Activated CD8-positive, alpha-beta T cell treated with anti-CD3 and anti-CD28 coated beads for 36 hours (primary cell): ENCODE measurements at places on chromosomes 5 and 9. TPM values are rescaled to one million over a fixed set of nuclear protein-coding genes. Genes with fewer than 3 reads are reported as not detected.
A peak's percentile ranks its signal among the peaks of the same experiment; 100 is the strongest.

F12 gene
- total RNA-seq = 7.9 TPM

PTPN3 gene
- total RNA-seq = 0.58 TPM

PCDHGB3 gene
- total RNA-seq = 0.07 TPM

IFNA13 gene
- total RNA-seq = not detected

TMC1 gene
- total RNA-seq = 0.38 TPM

ABLIM3 gene
- not detected for total RNA-seq

FOXD4L3 gene
- 0.14 TPM for total RNA-seq

CCL21 gene
- total RNA-seq = not detected

SPAG8 gene
- 0.63 TPM for total RNA-seq

ANKRD34B gene
- total RNA-seq = not detected

PCDHAC2 gene
- total RNA-seq = not detected

OR5C1 gene
- not detected for total RNA-seq

GRCh38 chr5:154683101-154683880 is 71.9 kb upstream of the LARP1 start:
- no peaks in the 10 kb centered on the region for H3K36me3 ChIP-seq
- peaks cover 12% of the 10 kb centered on the region for H3K27me3 ChIP-seq
- H3K4me3 ChIP-seq = peak overlapping the region; percentile 54
- no peak overlapping the region for H3K27ac ChIP-seq

GRCh38 chr9:120001536-120001935 is 578.4 kb downstream of the CDK5RAP2 start:
- H3K4me1 ChIP-seq = no peaks in the 10 kb centered on the region
- no peak for DNase-seq
- no peak overlapping the region for H3K27ac ChIP-seq

DNA sequence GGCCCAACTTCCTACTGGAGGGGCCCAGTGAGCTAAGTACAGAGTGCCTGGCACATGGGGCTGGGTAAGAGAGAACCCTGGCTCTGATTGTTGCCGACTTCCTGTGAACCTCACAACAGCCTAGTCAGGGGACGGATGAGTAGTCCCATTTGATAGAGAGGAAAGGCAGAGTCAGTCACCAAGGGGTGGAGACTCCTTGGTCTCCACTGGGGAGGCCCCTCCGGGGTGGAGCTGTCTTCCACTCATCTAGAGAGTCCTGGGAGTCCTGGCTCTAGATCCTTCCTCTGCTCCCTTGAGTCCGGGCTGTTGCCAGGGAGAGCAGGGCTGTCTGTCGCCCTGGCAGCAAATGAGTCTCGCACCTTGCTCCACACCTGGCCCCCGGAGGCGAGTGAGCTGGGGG is 8.0 kb downstream of the GRK6 start:
- peak overlapping the region; percentile 33 for H3K4me3 ChIP-seq
- peak overlapping the region; percentile 88 for H3K27ac ChIP-seq
- H3K4me1 ChIP-seq = peaks cover 71% of the 10 kb centered on the region
- no peaks in the 10 kb centered on the region for H3K27me3 ChIP-seq

- no peaks in the 10 kb centered on the region for H3K36me3 ChIP-seq
- no peak for DNase-seq
- H3K4me1 ChIP-seq = peaks cover 10% of the 10 kb centered on the region
Observed at GRCh38 chr9:5552301-5552700, 42.0 kb downstream of the PDCD1LG2 start.

- H3K4me3 ChIP-seq = no peak overlapping the region
- H3K27ac ChIP-seq = no peak overlapping the region
Observed at GRCh38 chr5:14968796-14969195, 97.2 kb upstream of the ANKH start.

DNA sequence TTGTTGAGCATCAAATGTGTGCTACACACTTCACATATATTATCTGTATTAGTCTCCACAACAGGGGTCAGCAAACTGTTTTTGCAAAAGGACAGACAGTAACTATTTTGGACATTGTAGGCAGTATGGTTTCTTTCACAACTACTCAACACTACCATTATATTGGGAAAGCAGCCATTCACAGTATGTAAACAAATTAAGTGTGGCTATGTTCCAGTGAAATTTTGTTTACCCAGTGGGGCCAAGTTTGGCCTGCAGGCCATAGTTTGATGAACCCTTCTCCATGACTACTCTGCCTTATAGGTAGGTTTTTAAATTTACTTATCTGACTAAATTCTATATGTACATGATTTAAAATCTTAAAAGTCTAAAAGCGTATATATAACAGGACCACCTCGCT is 13.0 kb upstream of the FAM151B start:
- peaks cover 33% of the 10 kb centered on the region for H3K36me3 ChIP-seq
- no peak overlapping the region for H3K4me3 ChIP-seq
- no peaks in the 10 kb centered on the region for H3K4me1 ChIP-seq
- H3K27ac ChIP-seq = no peak overlapping the region

- DNase-seq = no peak
- no peak overlapping the region for H3K4me3 ChIP-seq
- H3K36me3 ChIP-seq = no peaks in the 10 kb centered on the region
- H3K27me3 ChIP-seq = no peaks in the 10 kb centered on the region
- H3K27ac ChIP-seq = no peak overlapping the region
- H3K4me1 ChIP-seq = no peaks in the 10 kb centered on the region
Observed at GRCh38 chr5:43891112-43891511, 288.1 kb downstream of the NNT start.

DNA sequence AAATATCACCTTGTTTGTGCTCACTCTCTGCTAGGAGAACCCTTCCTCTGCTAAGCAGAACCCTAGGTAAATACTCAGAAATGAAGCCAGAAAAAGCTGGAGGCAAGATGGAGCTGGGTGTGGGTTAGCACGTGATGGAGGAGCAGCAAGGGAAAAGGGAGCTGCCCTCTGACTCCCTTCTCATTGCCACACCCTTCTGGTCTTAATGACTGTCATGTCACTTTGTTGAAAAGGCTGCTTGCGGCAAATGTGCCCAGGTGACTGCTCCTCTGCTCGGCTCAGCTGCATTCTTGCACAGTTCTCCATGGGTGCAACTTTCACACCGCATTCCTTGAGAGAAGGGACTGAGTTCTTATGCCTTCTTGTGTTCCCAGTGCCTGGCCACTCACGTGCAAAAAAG is 36.4 kb upstream of the TBC1D2 start:
- no peak for DNase-seq
- no peaks in the 10 kb centered on the region for H3K4me1 ChIP-seq
- H3K36me3 ChIP-seq = no peaks in the 10 kb centered on the region
- H3K27ac ChIP-seq = no peak overlapping the region
- H3K27me3 ChIP-seq = no peaks in the 10 kb centered on the region
- no peak overlapping the region for H3K4me3 ChIP-seq

DNA sequence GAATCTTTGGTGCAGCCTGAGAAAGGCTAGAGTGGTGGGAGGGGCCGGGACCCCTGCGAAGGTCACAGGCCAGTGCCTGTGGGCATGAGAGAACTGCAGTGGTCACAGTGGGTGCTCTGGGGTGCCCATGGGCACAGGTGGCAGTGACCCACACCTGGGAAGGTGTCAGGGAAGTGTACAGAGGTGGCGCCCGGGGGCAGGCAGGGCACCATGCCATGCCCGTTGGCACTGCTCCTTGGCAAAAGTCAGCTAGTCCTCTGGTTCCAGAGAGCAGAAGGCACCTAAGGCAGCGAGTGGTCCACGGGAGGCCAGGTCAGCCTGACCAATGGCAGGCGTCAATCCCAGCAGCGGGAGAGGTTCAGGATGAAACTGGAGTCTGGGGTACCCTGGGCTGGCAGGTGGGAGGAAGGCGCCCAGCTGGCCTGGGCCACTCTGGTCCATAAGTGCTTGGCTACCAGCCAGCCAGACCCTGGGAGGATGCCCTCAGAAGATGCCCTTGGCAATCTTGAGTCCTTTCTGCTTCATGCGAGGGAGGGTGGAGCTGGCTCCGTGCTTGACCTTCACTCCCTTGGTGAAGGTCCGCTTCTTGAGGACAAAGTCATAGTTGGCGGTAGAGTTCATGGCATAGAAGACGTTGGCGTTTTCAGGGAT is 22.8 kb downstream of the RALGDS start:
- H3K27ac ChIP-seq = no peak overlapping the region
- no peaks in the 10 kb centered on the region for H3K4me1 ChIP-seq
- no peak for DNase-seq
- no peaks in the 10 kb centered on the region for H3K27me3 ChIP-seq
- H3K4me3 ChIP-seq = no peak overlapping the region

- no peak overlapping the region for H3K4me3 ChIP-seq
- no peaks in the 10 kb centered on the region for H3K36me3 ChIP-seq
- no peaks in the 10 kb centered on the region for H3K4me1 ChIP-seq
- no peaks in the 10 kb centered on the region for H3K27me3 ChIP-seq
- no peak overlapping the region for H3K27ac ChIP-seq
Observed at GRCh38 chr5:21791304-21791703, 1061.8 kb downstream of the CDH12 start.

GRCh38 chr9:86525182-86525581 is 171.0 kb upstream of the TUT7 start:
- no peaks in the 10 kb centered on the region for H3K36me3 ChIP-seq
- H3K27ac ChIP-seq = no peak overlapping the region
- no peaks in the 10 kb centered on the region for H3K4me1 ChIP-seq
- DNase-seq = no peak
- H3K27me3 ChIP-seq = peaks cover 6% of the 10 kb centered on the region

- no peaks in the 10 kb centered on the region for H3K4me1 ChIP-seq
- DNase-seq = no peak
- H3K27ac ChIP-seq = no peak overlapping the region
- no peaks in the 10 kb centered on the region for H3K36me3 ChIP-seq
- peaks cover 1% of the 10 kb centered on the region for H3K27me3 ChIP-seq
Observed at GRCh38 chr9:114284316-114285060, 38.4 kb upstream of the ORM1 start.

DNA sequence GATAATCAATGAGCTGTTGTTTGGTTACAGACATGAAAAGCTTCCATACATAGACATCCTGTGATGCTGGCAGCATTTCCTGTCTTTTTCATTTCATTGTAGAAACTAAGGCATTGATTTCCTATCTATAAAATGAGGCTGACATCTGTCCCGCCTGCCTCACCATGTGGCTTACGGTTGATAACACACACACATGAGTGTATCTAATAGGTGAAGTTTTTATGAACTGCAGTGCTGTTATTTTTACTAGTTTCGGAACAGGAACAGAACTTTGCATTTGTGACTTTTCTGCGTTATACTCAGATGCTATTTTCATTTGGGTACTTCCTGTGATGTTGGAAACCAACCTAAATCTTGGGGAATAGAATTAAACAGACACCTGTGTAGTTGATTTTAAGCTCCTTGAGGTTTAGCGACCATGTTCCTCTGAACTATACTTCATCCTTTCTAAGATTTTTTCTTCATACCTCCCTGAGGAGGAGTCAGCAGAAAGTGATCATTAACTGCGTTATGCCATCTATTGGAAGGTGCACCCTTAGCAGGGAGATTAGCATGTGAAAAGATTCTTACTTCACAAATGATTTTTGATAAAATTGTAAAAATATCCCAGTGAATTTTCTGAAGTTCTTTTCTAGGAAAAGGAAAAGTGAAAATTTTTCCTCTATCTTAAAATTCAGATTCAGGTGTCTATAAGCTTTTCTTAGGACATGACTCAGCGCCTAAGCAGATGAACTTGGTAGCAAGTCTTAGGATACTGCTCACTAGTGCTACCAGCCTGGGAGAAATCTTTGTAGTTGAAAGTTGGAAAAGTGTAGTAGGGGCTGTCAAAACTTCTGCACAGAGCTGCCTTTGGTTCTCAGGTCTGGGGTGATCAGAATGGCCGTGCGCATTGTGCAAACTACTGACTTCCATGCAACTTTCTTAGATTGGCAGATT is 134.5 kb downstream of the TRIO start:
- H3K27ac ChIP-seq = no peak overlapping the region
- H3K27me3 ChIP-seq = peaks cover 6% of the 10 kb centered on the region
- no peak overlapping the region for H3K4me3 ChIP-seq

- no peaks in the 10 kb centered on the region for H3K36me3 ChIP-seq
- no peaks in the 10 kb centered on the region for H3K4me1 ChIP-seq
- no peaks in the 10 kb centered on the region for H3K27me3 ChIP-seq
- no peak overlapping the region for H3K4me3 ChIP-seq
- DNase-seq = no peak
Observed at GRCh38 chr5:83387041-83387440, 84.5 kb upstream of the VCAN start.

DNA sequence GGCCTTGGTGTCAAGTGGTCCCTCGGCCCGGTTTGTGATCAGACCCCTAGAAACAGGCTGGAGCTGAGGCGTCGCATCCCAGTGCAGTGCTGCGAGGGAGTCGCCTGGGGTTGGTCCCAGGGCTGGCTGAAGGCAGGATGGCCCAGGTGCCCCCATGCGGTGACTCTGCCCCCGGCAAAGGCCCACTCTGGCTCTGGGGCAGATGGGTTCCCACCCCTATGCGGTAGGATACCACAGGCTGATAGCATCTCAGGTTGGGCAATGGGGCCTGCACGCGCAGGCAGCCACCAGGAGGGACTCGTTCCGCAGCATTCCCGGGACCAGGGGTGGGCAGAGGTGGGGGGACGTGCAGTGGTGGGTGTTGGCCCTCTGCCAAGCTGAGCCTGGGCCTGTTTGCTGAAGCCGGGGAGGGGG is 86.0 kb downstream of the RXRA start:
- no peak for DNase-seq
- no peaks in the 10 kb centered on the region for H3K36me3 ChIP-seq
- H3K4me1 ChIP-seq = peaks cover 4% of the 10 kb centered on the region
- no peak overlapping the region for H3K4me3 ChIP-seq
- H3K27me3 ChIP-seq = no peaks in the 10 kb centered on the region

GRCh38 chr9:5612185-5612530 is 16.7 kb upstream of the RIC1 start:
- H3K4me3 ChIP-seq = no peak overlapping the region
- no peak for DNase-seq
- H3K36me3 ChIP-seq = no peaks in the 10 kb centered on the region

DNA sequence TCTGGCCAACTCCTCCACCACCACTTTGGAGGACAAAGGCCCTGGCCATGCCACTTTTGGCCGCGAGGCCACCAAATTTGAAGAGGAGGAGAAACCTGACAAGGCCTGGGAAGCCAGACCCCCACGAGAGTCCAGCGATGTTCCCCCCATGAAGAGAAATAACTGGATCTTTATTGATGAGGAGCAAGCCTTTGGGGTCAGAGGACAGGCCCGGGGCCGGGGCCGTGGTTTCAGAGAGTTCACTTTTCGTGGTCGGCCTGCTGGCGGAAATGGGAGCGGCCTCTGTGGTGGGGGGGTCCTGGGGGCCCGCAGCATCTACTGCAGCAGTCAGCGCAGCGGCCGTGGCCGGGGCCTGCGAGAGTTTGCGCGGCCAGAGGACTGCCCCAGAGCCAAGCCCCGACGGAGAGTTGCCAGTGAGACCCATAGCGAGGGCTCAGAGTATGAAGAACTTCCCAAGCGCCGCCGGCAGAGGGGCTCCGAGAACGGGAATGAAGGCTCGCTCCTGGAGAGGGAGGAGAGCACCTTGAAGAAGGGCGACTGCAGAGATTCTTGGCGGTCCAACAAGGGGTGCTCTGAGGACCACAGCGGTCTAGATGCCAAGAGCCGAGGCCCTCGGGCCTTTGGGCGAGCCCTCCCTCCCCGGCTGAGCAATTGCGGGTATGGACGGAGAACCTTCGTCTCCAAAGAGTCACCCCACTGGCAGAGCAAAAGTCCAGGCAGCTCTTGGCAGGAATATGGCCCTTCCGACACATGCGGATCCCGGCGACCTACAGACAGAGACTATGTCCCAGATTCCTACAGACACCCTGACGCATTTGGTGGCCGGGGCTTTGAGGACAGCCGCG is 27.4 kb upstream of the POMT1 start:
- no peaks in the 10 kb centered on the region for H3K27me3 ChIP-seq
- DNase-seq = no peak
- no peak overlapping the region for H3K27ac ChIP-seq
- peaks cover 49% of the 10 kb centered on the region for H3K36me3 ChIP-seq
- peaks cover 10% of the 10 kb centered on the region for H3K4me1 ChIP-seq
- H3K4me3 ChIP-seq = no peak overlapping the region
